ENCODE measurements at places on chromosomes 11 and 22.

DNA sequence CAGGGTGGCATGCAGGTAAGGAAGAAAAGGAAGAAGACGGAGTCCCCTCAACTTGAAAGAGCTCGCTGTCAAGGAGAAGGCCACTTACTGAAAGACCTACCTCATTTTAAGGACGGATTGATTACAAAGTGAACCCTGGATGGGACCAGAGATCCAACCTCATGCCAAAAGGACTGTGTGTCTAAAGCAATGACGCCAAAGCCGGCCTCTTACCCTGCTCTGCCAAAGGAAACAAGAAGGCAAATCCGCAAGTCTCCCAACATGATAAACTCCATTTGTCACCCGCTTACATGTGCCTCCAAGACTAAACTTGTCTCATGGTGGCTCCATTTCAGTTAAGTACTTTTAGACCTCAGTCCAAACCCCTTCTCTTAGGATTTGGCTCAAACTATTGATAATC is 148.7 kb upstream of the MTMR2 start:
- DNase-seq, result no peak

DNA sequence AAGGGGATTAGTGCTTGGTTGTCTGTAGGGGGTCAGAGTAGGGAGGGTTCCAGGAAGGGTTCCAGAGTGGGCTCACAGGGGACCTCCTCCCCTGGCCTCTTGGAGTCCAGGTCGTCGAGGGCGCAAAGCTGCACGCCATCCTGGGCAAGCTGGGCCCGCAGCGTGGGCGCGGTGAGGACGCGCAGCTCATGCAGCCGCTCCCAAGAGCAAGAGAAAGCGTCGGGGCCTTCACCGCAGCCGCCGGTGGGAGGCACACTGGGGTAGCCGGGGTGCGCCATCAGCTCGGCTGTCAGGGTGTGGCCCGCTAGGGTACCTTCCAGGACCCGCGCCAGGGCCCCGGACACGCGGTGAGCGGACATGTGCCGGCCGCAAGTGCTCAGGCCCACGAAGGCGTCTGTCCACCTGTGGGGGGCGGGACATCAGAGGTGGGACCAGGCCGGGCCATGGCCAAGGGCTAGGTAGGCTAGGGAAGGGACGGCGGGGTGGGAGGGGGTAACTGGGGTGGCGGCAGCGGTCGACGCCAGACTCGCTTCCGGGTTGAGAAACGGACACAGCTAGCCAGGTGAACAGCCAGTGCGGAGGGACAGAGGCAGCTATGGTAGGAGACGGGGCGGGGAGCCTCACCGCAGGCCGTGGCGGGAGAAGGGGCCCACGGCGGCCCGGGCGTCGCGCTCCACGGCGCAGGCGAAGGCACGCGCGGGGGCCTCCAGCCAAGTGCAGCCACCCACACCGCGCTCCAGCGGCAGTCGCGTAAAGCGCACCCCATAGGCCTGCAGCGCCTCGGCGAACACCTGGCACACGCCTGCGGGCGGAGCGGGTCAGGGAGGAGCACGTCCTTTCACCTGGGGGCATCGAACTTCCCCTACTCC is 1.2 kb downstream of the YDJC start:
- DNase-seq, result no peak

GRCh38 chr11:11422411-11423128 is 69.5 kb upstream of the CSNK2A3 start:
- no peak for DNase-seq

- no peak for DNase-seq
Measured at GRCh38 chr11:15234796-15235195, 120.1 kb downstream of the INSC start.

- DNase-seq, result no peak
Measured at GRCh38 chr22:50048061-50048765, 9.9 kb downstream of the TTLL8 start.

DNA sequence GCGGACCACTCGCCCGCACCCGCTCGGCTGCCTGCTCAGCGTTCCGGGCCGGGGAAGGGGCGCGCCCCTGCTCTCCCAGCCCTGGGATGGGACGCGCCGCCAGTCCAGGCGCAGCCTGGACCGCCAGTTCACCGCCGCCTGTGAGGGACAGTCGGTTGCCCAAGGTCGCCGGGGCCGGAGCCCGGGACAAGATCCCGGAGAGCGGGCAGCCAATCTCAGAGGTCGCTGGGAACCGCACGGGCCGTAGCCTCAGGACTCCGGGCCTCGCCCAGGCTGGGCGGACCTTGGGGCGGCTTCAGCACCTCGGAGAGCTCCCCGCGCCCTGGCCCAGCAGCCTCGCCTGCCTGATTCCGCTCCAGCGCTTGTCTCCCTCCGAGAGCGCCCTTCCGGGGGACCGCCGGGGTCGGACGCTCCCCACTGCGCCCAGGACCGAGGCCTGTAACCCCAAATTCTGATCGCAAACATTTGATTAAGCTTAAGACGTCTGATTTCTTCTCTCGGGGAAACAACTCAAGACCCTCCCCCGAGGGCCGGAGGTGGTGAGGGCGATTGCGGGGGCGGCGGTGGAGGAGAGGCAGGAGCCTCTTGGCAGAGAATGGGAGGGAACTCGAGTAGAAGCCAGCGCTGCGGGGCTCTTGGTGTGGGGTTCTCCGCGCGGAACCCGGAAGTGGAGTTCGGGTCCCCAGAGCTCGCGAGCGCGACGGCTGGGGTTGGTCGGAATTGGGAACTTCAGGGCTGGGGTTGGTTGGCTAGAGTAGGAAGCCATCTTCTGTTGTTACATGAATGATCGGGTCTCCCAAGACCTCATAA is 1.1 kb upstream of the CHRM4 start:
- DNase-seq, result peak; percentile 89

DNA sequence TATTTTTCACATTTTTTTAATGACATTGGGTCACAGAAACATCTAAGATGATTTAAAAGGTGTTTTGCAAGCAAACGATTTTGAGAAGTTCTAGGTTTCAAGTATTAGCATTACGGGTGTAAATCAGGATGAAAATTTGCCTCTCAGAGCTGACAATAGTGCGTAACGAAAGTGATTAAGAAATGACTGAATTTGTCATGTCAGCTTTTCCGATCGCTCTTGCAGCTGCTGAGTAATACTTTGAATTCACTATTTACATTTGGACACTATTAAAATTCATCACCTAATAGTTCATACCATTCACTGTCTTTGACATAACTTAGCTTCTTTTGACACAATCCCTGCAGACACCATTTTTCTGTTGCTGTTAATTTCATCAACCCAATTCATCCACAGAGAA is 205.2 kb downstream of the SOX6 start:
- no peak for DNase-seq

- no peak for DNase-seq
Measured at GRCh38 chr11:131817687-131818188, 447.3 kb downstream of the NTM start.

- DNase-seq, result no peak
Measured at GRCh38 chr11:110289472-110289871, 6.9 kb downstream of the RDX start.

DNA sequence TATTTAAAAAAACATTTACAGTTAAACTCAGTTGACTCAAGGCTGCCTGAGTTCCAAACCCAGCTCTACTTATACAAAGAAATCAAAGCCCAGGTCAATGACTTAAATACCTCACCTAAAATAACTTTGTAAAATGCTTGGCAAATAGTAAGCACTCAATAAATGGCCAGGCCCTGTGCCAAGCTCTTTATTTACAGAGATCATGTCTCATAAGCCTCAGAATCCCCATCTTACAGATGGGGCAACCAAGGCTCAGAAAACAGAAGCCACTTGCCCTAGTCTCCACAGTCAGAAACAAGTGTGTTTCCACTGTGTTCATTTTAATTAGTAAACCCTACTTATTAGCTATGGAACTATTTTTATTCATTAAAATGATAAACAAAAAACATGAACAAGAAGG is 30.5 kb upstream of the TTC28 start:
- no peak for DNase-seq

DNA sequence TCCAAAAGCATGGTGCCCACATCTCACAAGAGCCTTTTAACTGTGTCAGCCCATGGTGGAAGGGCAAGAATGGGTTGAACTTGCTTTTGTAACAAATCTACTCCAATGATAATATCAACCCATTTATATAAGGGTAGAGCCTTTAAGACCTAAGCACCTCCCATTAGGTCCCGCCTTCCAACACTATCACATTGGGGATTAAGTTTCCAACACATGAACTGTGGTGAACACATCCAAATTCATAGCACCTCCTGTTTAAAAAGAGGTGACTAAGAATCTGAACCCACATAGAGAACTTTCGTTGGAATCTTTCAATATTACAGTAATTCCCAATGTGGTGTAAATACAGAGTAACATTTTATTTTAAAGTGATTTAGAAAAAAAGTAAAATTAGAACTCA is 9.2 kb upstream of the CNTF start:
- DNase-seq, result no peak

- DNase-seq, result no peak
Measured at GRCh38 chr11:65726660-65727059, 6.1 kb upstream of the RNASEH2C start.

DNA sequence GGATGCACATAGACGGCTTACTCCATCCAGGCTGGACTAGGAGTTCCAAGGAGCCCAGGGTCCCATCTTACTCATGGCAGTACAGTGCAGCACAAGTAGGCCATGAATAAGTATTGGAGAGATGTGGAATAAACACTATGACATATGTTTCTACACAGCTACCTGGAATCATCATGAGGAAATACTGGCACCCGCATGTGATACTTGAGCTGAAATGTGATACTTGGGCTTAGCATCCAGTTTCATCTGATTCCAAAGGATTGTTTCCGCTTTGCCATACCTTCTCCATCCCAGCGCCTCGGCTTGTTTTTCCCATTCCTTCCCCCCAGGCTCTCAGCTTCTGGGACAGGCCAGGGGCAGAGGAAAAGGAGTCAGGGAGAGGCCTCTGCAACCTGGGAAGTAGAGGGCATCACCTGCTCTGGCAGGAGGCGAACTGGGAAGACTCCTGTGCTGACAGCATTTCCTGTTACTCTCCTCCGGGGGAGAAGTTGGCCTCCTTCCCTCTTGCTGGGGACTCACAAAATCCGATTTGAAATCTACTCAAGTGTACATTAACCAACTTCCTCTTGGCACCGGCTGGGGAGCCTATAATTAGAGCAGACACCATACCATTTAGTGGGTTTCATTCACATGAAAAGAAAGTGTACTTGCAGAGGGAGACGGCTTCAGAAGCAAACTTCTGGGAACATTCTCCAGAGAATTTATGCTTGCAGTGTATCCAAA is 187.8 kb downstream of the MIAT start:
- peak; percentile 28 for DNase-seq

DNA sequence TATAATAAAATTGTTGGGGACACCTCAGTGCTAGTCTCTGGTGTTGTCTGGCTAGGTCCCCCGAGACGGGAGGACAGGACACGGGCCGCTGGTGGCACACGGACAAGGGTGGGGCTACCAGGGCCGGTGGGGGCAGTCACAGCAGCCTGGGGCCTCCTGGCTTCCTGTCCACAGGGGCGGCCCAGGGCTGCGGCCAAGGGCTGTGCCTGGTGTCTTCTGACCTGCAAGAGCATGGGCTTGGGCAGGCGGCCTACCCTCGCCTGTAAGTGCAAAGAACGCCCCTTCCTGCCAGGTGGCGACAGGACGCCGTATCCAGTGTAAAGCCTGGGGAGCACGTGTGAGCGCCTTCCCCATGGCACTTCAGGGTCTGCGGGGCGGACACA is 3.6 kb downstream of the LRFN4 start:
- DNase-seq, result no peak

- DNase-seq, result no peak
Measured at GRCh38 chr11:34067383-34068065, 16.0 kb downstream of the CAPRIN1 start.

DNA sequence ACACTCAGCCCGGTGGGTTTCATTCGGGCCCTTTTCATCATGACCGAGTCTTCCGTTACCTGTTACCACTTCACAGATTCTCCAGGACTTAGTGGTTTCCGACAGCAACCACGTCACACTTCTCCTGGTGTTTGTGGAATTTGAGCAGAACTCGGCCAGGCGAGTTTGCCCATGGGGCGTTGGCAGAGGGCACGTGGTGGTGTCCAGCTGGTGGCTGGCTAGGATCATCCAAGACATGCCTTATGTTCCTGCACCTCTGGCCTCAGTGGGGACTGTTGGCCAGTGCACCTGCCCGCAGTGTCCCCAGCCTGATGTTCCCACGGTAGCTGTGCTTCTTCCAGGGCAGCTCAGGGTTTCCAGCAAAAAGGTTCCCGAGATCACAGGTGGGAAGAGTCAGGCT is 87.3 kb downstream of the ARHGAP8 start:
- DNase-seq, result no peak

DNA sequence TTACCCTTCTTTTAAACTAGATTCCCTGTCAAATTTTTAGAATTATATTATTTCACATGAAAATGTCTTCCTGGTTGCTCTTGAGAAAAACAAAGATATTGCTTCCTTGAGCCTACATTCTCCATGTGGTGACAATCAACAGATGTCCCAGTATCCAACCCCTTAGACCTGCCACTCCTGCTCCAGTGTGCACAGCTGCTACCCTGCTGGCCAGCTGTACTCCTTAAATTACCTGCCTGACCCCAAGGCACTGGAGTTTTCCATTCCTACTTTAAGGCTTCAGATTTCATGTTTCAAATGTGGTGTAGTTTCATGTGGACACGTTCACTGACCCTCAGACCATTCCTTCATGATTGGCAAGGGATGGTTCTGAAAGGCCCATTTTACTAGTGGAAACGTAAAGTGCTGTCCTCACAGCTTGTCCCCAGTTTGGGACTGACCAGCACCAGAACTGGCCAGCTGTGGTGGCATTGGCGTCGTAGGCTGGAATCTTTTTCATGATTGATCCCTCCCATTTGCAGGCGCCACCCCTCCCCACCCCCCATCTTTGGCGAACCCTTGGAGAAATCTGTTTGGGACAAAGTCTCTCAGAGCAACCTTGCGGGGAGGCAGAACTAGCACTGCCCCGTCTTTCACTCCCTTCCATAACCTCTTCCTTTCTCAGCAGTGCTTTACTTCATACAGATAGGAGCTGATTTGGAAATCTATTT is 123.5 kb downstream of the DBX1 start:
- no peak for DNase-seq

- DNase-seq, result no peak
Measured at GRCh38 chr22:40432625-40433024, 62.2 kb downstream of the SGSM3 start.

- DNase-seq, result peak; percentile 78
Measured at GRCh38 chr22:36334081-36334820, 53.5 kb downstream of the MYH9 start.

DNA sequence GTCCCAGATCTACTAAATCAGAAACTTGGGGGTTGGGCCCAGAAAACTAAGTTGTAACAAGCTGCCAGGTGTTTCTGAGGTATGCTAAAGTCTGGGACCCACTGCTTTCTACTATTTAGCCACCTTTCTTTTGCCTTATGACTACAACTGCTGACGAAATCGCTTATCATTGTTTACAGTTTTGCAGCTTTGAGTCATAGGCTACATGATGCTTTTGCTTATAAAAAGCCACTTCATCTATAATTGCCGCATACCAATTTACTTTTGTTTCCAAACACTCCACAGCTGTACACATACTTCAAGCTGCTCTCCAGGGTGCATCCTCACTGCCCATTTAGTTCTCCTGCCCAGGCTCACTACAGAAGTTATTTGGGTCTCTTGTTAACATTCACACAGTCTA is 144.7 kb downstream of the ENTHD1 start:
- no peak for DNase-seq

GRCh38 chr11:65796726-65797601 is 10.1 kb downstream of the OVOL1 start:
- DNase-seq, result no peak

Measured in activated CD8-positive, alpha-beta memory T cell treated with anti-CD3 and anti-CD28 coated beads for 24 hours (primary cell).